ENCODE measurements at places on chromosomes 7 and 10.

DNA sequence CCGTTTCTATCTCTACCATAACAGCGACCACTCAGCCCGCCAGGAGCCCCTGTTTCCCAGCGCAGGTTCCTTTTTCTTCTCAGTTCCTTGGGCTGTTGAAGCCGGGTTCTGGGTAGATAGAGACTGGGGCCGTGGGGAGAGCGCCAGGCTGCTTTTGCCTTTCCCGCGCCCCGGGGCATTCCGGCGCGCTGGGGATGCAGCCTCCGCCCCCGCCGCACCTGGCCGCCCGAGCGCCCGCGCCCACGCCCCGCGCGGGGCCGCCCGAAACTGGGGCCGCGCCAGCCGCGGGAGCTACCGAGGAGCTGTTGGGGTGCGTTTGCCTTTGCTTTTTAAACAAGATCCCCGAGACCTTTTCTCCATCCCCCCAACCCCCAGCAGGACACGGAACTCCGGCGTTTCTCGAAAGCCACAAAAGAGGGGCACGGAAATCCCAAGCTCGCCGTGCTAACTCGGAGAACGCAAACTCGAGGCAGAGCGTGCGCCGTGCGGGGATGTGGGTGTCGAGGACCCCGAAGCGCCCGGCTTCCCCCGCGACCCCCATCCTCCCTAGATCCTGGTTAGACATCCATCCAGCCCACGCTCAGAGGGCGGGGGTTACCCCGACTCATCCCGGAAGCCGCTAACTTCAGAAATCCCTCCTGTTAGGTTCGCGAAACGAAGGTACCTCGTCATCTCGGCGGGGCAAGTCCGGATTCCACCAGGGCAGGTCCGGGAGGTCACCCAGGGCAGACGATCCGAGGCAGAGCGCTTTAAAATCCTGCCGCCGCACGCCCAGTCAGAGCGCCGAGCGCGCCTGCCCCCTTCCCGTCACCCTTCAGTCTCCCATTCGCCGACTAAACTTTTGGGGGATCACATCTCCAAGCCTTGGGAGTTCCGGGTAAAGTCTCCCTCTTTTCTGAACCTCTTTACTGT is 1.0 kb downstream of the GRM8 start:
- DNase-seq: no peak

DNA sequence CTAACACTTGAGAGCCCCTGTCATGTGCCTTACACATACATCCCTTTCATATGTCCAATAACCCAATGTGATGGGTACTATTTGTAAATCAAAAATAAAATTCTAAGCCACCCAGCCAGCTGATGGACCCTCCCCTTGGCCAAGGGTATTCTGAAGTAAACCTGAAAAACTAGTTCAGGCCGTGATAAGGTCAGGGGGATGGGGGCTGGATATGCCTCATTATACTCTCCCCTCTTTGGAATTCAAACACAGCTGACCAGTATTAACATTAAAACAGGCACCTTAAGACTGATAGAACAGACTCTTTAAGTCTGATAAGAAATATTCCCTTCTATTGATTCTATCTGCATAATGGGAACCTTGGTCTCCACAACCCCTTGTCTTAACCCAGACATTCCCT is 51.9 kb downstream of the SLC16A9 start:
- no peak for DNase-seq

DNA sequence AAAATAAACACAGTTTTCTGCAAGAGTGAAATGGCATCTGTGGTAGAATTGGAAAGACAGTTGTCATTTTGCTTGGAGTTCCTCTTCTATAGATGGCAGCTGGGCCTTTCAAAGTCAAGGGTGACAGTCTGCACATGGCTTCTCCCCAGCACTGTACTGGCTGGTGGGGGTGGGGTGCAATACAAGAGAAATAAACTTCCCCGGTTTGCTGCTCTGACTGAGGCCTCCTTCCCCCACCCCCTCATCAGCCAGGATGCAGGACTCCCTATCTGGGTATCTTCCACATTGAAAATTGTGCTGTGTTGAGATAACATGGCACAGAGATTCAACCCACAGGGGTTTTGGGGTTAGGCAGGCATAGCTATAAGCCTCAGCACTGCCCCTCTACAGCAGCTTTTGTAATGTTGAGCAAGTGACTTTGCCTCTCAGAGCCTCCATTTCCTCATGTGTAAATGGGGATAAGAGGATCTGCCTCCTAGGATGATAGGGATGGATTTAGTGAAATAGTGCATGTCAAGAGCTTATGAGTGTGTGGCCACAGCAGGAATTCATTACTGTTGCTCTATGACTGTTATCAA is 85.8 kb upstream of the WDR11 start:
- no peak for DNase-seq

- peak; percentile 8 for DNase-seq
Observed at GRCh38 chr7:111108000-111108399, 17.1 kb downstream of the LRRN3 start.

DNA sequence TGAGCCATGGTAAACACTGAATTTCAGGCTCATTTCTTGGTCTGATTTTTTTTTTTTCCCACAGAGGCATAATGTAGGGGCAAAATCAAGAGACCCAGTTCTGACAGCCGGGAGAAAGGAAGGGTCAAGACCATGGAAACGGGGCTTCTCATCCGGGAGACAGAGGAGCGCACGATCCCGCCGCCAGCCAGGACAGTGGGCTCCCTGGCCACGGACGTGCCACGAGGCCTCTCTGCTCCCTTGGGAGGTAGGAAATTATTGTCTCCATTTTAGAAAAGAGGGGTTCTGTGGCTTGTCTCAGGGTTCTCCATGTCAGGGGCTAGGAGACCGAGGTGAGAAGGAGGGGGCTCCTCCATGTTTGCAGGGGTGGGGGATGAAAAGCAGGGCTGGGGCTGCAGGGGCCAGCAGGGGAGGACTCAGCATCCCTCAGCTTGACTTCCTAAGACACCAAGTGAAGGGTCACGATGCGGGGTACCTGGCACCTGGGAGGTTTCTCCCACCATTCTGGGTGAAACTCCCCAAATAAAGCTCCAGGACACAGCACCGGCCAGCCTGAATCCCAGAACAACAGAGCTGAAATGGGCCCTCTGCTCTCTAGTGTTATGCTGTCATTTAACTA is 37.6 kb downstream of the PPIF start:
- DNase-seq: no peak

GRCh38 chr7:131950758-131951157 is 394.3 kb upstream of the PODXL start:
- DNase-seq: peak; percentile 72

- DNase-seq: no peak
Observed at GRCh38 chr10:102919246-102919959, 1.3 kb downstream of the CNNM2 start.

DNA sequence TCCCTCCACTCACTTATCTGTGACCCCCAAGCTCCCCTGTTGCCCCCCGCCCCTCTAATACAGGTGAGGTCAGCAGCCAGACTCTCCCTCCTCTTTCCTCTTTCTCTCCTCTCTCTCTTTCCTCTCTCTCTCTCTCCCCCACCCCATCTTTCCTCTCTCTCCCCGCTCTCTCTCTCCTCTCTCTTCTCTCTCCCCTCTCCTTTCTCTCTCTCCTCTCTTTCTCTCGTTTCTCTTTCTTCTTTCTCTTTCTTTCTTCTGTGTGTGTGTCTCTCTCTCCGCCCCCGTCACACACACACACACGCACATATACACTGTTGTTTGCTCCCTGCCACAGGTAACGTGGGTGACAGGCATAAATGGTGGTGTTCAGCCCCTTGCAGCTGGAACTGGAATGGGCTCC is 37.2 kb upstream of the PSMG3 start:
- no peak for DNase-seq

DNA sequence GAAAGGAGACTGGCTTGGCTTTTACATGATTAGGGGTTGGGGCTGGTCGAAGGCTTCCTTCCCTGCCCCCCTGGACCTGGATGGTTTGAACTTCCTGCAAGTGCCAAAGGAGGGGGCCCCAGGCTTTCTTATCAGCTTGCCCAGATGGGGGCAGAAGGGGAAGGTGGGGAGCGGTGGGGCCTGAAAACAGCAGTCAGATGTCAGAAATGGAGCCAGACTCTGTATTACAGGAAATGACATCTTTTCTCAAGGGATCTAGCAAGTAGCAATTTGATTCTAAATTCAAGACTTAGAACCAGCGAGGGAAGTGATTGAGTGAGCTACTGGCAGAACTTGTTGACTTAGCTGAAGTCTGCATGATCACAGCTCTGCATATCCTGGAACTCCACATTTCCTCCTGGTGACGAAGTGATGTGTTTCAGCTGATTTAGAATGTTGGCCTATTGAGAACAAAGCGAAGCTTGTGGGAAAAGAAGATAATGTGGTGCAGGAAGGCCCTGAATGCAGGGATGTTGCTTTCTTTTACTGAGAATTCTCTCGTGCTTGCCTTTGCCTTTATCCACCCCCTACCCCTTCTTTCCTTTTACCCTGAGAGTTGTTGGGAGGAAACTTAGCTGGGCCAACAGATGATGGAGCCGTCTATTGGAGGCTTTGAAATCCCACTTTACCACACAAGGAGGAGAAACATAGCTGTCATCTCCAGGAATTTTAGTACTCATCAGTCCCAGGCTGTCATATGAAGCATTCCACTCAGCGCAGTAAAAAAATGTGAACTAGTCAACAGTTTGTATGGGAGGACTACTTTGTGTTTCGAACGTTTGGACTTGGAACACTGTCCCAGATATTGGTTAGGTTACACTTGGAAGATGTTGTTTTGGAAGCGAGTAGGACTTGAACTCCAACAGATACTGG is 43.2 kb downstream of the CCNY start:
- DNase-seq: no peak

- no peak for DNase-seq
Observed at GRCh38 chr10:98339799-98340198, 71.8 kb upstream of the LOXL4 start.

- no peak for DNase-seq
Observed at GRCh38 chr7:80057488-80057887, 77.1 kb upstream of the GNAI1 start.

GRCh38 chr10:85601526-85601925 is 765.1 kb downstream of the GRID1 start:
- DNase-seq: no peak

DNA sequence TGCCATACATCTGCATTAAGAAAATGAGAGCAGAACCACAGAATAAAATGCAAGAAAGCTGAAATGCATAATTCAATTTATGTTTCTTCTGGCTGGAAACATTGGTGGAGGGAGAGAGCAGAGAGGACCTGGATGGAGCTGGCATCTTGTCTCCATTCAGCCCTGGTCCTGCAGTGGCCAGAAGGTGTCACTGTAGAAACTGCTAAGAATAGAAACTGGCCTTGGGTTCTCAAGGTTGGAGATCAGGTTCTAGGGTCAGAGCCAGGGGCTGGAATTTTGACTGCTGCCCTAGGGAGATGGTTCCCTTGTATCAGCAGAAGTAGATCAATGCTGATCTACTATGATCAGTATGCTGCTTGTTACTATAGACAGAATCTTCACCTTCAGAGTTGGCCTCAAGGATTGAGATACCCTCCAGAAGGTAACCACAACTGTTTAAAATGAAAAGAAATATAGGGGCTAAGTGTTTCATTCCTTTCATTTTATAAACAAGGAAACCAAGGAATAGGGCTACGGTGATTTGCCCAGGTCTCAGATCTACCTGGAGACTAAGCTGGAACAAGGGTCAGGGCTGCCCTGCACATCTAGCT is 13.1 kb downstream of the TAS2R41 start:
- no peak for DNase-seq

DNA sequence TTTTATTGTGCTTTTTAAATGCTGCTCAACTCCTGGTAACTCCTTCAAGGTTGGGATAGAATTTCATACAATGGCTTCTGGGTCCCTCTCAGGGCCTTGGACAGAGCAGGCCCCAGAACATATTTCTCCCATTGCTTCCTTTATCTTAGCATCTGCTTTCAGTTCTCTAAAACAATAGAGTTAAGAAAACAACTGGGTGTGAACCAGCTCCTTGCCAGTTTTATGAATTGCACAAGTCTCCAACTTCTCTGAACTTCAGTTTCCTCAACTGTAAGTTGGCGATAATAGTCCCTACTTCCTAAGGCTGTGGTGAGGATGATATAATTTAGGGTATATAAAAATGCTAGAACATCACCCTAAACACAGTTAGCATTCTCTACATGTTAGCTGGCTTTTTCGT is 77.0 kb upstream of the INHBA start:
- no peak for DNase-seq

DNA sequence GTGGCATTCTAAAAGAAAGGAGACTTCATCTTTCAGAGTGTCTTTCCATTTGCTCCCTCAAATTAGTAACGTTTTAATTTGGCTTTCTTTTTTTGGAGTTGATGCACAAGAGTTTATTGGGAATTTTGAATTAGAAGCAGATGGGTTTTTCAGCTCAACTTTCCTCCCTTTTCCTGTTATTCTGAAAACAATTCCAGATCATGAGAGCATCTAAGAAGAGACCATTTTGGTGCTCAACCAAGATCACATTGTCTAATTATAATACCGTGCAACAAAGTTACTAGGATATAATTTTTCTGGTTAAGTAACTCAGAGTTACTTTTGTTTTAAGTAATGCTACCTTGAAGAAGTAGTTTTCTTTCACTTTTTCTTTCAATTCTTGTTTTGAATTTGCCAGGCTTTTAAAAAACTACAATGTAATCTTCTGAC is 396.6 kb upstream of the KLF6 start:
- DNase-seq: no peak

- no peak for DNase-seq
Observed at GRCh38 chr7:6691609-6692106, 15.1 kb downstream of the ZNF12 start.

DNA sequence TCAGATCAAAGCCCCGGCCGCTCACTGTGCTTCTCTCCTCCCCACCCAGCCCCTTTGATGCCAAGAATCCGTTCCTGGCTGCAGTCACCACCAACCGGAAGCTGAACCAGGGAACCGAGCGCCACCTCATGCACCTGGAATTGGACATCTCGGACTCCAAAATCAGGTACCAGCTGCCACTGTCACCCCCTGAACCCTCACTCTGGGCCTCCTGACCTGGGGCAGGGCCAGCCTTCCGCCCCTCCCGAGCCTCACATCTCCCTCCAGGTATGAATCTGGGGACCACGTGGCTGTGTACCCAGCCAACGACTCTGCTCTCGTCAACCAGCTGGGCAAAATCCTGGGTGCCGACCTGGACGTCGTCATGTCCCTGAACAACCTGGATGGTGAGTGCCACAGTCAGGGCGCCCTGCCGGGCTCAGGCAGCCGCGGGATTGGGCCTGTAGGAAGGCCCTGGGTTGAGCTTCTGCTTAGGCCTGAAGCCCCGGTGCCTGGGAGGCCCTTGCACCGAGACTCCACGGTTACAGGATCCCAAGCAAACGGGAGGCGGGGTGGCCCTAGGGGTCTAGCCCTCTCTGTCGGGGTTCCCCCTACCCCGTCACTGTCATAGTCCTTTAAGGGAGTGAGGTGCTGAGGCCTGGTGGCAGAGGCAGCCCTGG is 10.8 kb downstream of the TMEM120A start:
- DNase-seq: no peak

- DNase-seq: no peak
Observed at GRCh38 chr10:121518333-121518732, 79.9 kb downstream of the FGFR2 start.

DNA sequence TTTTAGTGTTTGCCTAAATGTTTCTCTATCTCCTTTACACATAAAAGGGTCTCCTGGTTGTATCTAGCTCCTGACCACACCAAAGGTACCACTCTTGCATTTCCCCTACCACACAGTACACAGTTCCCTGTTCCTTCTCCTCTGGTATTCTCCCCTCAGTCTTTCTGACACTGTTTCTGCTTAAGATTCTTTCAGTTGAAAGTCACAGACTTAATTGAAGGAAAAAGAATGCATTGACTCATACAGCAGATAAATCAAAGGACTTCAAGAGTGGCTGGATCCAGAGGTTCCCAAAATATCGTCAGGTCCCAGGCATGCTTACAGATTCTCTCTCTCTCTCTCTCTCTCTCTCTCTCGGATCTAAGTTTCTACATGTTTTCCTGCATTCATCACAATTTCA is 185.6 kb upstream of the LRGUK start:
- no peak for DNase-seq

All from NCI-H446 (cell line).